ENCODE measurements at places on chromosomes 5 and 9.

- no peak for DNase-seq
These were observed at the start of gene ANKRD55 for GRCh38 chr5:56233230-56233629. ANKRD55 (minus strand) TSS chr5:56233330; CDS start chr5:56232913, 417 bp downstream.

GRCh38 chr5:113487781-113488644 is at the start of gene MCC:
MCC (minus strand) TSS chr5:113488453.
- DNase-seq = peak; percentile 18

GRCh38 chr5:53607886-53608285 is 47.4 kb downstream of the NDUFS4 start:
- no peak for DNase-seq

DNA sequence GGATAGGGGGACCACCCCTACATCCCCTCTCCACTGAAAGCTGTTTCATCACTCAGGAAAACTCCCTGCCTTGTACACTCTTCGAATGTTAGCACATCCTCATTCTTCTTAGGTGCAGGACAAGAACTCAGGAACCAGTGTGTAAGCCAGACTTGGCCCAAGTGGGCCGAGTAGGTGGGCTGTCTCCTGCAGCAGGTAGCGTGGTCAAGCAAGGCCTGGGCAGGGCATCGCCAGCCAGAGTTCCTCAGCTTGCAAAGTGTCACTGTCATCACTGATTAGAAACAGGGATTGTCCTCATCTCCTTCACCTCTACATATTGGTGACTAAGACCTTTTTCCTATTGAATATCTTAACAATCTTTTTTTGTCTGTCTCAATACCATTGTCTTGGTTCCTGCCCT is 22.3 kb downstream of the SMIM15 start:
- no peak for DNase-seq

DNA sequence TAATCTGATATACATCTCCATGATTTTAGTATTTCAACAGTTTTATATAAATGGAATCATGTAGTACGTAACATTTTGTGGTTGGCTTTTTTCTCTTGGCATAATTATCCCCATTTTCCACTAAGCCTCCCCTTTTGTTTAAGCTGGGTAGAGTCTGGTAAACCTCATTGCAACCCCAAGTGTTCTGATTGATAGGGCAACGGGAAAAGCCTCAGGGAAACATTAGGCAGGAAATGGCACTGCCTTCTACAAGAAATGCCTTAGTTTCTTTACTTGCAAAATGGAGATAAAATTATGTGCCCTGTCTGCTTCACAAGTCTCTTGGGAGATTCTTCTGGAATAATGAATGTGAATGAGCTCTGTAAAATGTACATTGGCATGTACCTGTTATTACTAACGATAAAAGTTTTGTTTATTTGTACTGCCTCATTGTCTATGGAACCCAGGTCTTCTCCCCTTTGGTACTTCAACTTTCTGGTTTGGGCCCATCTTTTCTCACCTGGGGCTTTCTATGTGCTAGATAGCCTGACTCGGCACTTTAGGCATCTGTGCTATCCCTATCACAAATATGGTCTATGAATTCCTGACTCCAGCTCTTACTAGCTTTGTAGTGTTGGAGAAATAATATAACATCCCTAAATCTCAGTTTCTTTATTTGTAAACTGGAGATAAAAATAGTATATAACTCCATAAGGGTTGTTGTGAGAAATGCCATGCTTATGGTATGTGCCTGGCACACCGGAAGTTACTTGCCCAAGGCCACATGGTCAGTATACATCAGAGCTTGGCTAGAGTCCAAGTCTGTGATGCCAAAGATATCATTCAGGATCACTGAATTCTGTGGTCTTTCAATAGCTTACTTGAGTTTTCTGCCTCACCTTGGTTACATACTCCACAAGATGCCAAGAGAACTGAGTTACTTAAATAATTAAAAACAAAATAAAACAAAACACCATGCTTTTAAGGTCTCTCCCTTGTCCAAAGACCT is 48.2 kb upstream of the ZNF169 start:
- no peak for DNase-seq

- DNase-seq = no peak
These were observed 86.2 kb downstream of the TTC39B start for GRCh38 chr9:15220658-15221318.

DNA sequence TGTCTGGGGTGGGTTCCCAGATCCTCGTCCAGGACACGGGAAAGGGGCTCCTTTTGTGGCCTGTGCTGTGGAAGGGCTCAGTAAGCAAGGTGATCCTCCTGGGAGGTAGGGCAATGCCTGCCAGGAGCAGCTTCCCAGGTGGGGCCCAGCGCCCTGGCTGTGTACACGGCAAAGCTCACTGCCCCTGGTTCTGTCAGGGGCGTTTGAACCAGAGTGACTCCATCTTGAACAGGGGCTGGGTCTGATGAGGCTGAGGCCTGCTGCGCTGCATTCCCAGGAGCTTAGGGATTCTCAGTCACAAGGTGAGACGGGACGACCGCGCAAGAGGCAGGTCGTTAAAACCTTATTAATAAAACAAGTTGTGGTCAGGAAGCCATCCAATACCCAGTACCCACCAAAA is 19.9 kb upstream of the SLC12A7 start:
- DNase-seq = no peak

GRCh38 chr9:76980566-76980965 is 38.9 kb upstream of the FOXB2 start:
- no peak for DNase-seq

DNA sequence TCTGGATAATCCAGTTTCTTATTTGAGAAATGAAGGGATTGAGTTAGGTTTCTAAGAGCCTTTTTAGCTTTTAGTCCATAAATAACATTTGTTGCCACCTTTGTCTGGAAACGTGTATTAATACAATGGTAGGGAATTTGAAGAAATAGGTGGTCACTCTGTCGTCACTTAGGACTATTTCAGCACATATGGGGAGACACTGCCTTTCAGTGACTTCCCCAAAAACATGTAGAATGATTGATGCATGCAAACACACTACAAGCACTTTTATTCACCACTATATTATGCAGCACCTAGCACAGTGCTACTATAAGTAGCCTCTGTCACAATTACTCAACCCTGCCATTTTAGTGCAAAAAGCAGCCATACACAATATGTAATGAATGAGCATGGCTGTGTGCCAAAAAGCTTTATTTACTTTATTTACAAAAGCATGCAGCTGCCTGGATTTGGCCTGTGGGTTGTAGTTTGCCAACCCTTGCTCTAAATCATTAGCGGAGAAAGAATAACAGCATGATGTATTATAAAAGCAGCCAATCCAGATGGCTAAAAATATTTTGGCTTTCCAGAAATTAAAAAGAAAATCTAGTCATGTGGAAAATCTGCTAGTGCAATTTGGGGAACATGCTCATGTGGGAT is 154.2 kb upstream of the HMHB1 start:
- no peak for DNase-seq
